ENCODE measurements at places on chromosomes 3 and 15.

DNA sequence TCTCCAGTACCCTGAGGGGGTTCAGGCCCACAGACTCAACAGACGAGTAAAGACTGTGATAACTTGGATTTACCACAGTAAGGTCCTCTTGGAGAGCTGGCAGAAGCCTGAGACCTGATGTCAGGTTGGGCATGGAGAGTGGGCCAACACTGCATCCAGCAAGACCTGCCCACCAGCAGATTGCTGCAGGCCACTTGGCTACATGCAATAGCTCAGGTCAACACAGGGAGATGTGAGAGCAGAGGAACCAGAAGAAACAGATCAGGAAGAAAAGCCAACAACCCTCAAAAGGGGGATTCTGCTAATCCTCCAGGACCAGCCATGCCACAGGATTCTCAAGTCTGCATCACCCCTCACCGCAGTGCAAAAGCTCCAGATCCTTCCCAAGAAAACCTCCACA is 1.7 kb upstream of the IP6K1 start:
- DNase-seq: no peak

- no peak for DNase-seq
Observed at GRCh38 chr3:175479800-175480199, 620.7 kb downstream of the NAALADL2 start.

DNA sequence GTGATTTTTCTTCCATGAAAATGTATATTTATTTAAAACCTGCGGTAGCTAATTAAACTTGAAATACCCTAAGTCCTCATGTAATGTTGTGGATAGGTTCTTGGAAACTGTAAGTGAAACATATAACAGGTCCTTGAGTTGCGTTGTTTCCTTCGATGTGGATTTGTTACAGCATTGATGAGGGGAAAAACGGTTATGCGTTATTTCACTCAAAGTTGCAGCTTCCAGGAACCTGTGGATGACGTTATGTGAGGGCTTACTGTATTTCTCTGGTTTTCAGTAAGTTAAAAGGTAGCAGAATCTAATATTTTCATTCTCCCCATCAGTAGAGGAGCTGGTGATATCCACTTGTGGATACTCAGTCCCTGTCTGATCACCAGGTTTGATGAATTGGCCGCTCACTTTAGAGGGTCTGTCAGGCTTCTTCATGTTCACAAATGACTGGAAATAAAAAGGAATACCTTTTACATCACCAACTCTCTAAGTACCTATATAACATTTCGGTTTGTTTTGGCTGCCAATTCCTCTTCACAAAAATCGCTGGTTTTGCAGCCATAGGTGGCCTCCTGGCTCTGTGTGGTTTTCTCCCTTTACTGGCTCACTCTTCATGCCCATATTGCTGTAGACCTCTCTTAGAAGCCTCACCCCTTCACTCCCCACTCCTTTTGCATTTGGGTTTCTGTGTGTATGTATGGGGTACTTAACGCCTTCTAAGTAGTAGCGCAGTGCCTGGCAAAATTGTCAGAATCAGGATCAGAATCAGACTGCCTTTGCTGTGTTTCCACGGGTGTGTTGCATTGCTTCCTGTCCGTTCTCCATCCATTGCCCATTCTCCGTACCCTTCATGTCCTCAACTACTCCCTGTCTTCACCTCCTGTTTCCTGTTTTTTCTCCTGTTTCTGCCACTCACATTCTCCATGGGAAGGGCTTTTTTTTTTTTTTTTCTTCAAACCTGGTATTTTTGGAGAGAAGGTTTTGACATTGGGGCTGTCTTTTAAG is 112.6 kb downstream of the FNDC3B start:
- DNase-seq: no peak

DNA sequence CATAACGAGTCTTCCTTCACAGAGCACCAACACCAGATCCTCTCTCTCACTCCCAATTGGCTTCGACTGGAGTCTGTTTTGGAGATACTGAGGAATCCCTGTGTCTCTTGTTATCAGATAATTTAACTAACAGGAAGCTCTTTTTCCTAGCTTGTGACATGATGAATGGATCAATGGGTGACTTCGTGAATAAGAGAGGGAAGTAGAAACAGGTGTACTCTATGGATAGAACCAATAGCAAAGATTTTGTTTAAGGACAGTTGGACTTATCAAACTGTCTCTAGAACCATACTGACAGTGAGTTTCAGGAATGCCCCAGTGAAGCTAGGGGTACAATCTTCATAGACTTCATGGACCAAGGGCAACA is 29.4 kb upstream of the KLHL6 start:
- no peak for DNase-seq

DNA sequence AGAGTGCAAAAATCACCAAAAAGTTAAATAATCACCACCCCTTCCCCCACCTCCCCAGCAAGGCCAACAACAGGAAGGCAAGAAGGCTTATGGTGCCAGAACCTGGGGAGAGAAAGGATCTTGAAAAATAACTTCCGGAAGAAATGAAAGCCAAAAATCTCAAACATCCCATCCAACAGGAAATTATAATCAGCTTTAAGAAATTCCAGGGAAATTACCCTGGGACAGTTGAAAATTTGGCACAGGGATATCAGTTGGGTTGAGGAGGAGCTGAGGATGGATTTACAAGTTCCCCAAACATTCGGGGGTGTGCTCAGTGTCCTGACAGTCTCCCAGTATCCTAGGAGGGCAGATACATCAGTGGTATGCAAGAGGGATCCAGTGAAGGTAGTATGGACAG is 82.7 kb downstream of the POLR2M start:
- no peak for DNase-seq

GRCh38 chr3:76370749-76371520 is 585.6 kb upstream of the ZNF717 start:
- peak; percentile 27 for DNase-seq

GRCh38 chr15:32878342-32878741 is 160.5 kb downstream of the GREM1 start:
- no peak for DNase-seq

GRCh38 chr15:76939715-76940114 is 8.2 kb downstream of the RCN2 start:
- DNase-seq: peak; percentile 12

- no peak for DNase-seq
Observed at GRCh38 chr3:71905426-71905825, 120.5 kb upstream of the PROK2 start.

GRCh38 chr3:32460031-32460749 is 42.5 kb downstream of the CMTM6 start:
- DNase-seq: no peak

GRCh38 chr15:52464040-52464439 is 64.6 kb downstream of the MYO5A start:
- no peak for DNase-seq

- DNase-seq: no peak
Observed at GRCh38 chr3:134291319-134292254, 40.9 kb upstream of the RYK start.

GRCh38 chr15:25674913-25675312 is 188.2 kb downstream of the ATP10A start:
- DNase-seq: no peak

- peak; percentile 33 for DNase-seq
Observed at GRCh38 chr15:58839485-58839884, 68.4 kb downstream of the MINDY2 start.

DNA sequence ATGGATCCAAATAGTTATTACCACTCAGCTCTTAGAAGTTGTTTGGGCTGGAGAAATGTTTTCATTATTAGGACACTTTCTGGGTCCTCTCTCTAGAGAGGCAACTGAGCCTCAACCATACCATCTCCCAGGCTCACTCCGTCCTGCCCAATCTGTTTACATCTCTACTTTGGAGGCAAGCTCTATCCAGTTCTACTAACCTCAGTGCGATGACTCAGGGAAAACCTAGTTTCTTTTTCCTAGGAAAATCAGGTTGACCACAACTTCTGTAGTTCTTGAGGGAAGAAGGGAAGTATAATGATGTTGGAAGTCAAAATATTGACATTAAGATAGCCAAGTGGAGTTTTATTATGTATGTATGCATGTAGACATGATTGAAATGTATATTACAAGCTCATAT is 40.4 kb downstream of the LPP start:
- peak; percentile 65 for DNase-seq

- DNase-seq: peak; percentile 37
Observed at GRCh38 chr15:51969728-51970127, 1.9 kb downstream of the LEO1 start.

- peak; percentile 51 for DNase-seq
Observed at GRCh38 chr3:65793495-65794200, 245.1 kb downstream of the MAGI1 start.

GRCh38 chr15:29566914-29567313 is 255.4 kb downstream of the TJP1 start:
- no peak for DNase-seq

DNA sequence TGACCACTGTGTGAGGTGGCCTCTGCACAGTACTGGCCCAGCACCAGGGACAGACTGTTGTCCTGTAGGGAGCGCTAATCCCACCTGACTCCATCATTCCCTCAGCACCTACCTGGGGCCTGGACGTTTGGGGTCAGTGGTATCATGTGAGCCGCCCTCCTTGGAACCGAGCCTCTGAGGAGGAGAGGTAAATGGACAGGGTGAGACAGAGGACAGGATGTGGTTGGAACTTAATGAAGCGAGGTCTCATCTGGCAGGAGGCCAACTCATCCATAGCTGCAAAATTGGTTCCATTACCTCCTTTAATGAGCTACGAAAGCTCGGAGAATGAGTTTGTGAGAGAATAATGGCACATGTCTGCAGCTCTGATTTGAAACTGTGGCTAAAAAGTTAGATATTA is 13.9 kb downstream of the MAPKAPK3 start:
- no peak for DNase-seq

- DNase-seq: peak; percentile 37
Observed at GRCh38 chr15:40471105-40471807, 472 bp downstream of the CHST14 start.

DNA sequence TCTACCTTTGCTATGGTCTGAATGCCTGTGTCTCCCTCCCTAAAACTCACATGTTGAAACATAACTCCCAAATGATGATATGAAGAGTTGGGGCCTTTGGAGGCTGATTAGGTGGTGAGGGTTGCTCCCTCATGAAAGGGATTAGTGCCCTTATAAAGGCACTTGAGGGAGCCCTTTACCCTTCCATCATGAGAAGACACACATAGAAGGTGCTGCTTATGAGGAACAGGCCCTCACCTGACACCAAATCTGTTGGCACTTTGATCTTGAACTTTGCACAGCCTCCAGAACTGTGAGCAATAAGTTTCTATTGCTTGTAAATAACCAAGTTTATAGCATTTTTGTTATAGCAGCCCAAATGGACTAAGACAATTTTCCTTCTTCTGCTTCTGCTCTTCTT is 76.2 kb upstream of the ADAMTS9 start:
- no peak for DNase-seq

- no peak for DNase-seq
Observed at GRCh38 chr15:31272558-31273257, 53.9 kb upstream of the KLF13 start.

Measured in ELR (cell line).